ENCODE measurements at places on chromosomes 2 and 18.
A peak's percentile ranks its signal among the peaks of the same experiment; 100 is the strongest.

- DNase-seq = no peak
Observed at GRCh38 chr2:200585730-200586643, at the start of gene AOX1. TSS of gene AOX1 (plus strand) at chr2:200586014. CDS start at chr2:200586109, 95 bp downstream.

- DNase-seq = no peak
Observed at GRCh38 chr18:69916412-69916811, 31.3 kb downstream of the CD226 start.

GRCh38 chr2:157304811-157305722 lies 20.6 kb downstream of the ERMN start:
- DNase-seq = peak; percentile 26

- DNase-seq = no peak
Observed at GRCh38 chr18:49811151-49811938, 2.0 kb downstream of the ACAA2 start.

All from urinary bladder (tissue), 4 donors.